MM.1S (cell line): ENCODE measurements at places on chromosomes 7 and 10.

DNA sequence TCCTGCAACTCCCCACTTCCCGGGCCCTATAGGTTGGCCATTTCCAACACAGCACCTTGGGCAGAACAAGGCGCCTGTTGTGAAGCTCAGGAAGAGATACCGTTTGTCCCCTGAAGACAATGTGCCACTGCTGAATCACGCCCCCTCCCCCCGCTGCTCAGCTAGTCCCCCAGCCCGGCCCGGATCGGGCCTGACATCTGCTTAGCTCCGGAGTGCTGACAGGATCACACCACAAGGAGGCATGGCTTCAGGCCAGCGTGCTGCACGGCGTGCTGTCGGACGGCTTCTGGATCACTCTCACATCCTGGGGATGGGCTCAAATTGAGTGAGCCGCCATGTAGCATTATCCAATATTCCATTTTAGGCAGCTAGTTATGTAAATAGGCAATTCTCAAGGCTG lies 62.1 kb upstream of the EFCAB10 start:
- H3K27ac ChIP-seq: no peak overlapping the region
- no peaks in the 10 kb centered on the region for H3K4me1 ChIP-seq
- DNase-seq: no peak
- no peaks in the 10 kb centered on the region for H3K27me3 ChIP-seq
- H3K4me3 ChIP-seq: no peak overlapping the region

DNA sequence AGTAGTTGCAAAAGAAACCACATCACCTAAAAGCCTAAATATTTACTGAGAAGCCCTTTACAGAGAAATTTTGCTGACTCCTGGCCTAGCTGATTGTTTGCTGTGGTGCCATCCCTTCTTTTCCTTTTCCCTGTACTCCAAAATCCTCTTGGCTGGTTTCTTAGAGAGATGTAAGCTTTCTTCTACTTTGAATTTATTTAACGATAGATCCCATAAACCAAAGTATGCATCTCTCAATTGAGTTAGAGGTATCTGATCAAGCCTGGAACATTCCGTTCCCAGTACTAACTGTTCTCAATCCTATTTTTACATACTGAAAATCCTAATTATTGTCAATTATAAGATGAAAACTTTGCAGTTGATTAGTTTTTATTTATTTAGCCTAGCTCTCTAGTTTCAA lies 6.3 kb downstream of the TMEM60 start:
- no peak overlapping the region for H3K27ac ChIP-seq
- H3K27me3 ChIP-seq: no peaks in the 10 kb centered on the region
- H3K4me1 ChIP-seq: peaks cover 8% of the 10 kb centered on the region
- no peak overlapping the region for H3K4me3 ChIP-seq
- H3K36me3 ChIP-seq: no peaks in the 10 kb centered on the region

GRCh38 chr10:8852546-8852945 lies 798.1 kb downstream of the GATA3 start:
- H3K27ac ChIP-seq: no peak overlapping the region
- H3K4me1 ChIP-seq: no peaks in the 10 kb centered on the region
- DNase-seq: no peak

DNA sequence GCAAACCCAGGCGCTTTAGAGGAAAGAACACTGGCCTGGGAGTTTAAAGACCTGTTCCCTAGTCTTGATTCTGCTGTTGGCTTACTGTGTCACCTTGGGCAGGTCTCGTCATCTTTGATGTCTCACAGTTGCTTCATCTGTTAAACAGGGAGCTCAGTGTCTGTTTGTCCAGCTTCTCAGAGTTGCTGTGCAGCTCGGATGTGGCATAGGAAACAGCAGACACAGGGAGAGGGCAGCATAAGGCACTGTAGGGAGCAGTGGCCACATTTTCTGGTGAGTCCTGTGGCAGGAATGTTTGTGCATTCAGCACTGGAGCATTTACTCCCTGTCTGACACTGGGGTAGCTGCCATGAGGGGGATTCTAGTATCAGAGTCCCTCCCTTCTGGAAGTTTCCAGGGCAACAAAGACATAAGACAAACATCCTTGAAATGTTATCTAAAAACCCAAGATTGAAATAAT lies 2.0 kb downstream of the REPIN1 start:
- peaks cover 73% of the 10 kb centered on the region for H3K4me1 ChIP-seq
- peak overlapping the region; percentile 99; the same call in 1 of the 2 replicates for H3K27ac ChIP-seq
- H3K4me3 ChIP-seq: peak overlapping the region; percentile 99; the same call in 1 of the 2 replicates
- DNase-seq: no peak

- no peak overlapping the region for H3K4me3 ChIP-seq
- H3K4me1 ChIP-seq: 0 out of 2 replicates have a peak, but pooled peaks cover 5% of the 10 kb centered on the region
- DNase-seq: peak; percentile 66
- H3K27ac ChIP-seq: no peak overlapping the region
- no peaks in the 10 kb centered on the region for H3K36me3 ChIP-seq
Measured at GRCh38 chr7:99096124-99096887, 47.6 kb downstream of the SMURF1 start.

GRCh38 chr7:22444181-22444971 lies 55.6 kb downstream of the STEAP1B start:
- no peak for DNase-seq
- no peaks in the 10 kb centered on the region for H3K36me3 ChIP-seq
- H3K27ac ChIP-seq: peak overlapping the region; percentile 95
- peaks cover 54% of the 10 kb centered on the region for H3K4me1 ChIP-seq

DNA sequence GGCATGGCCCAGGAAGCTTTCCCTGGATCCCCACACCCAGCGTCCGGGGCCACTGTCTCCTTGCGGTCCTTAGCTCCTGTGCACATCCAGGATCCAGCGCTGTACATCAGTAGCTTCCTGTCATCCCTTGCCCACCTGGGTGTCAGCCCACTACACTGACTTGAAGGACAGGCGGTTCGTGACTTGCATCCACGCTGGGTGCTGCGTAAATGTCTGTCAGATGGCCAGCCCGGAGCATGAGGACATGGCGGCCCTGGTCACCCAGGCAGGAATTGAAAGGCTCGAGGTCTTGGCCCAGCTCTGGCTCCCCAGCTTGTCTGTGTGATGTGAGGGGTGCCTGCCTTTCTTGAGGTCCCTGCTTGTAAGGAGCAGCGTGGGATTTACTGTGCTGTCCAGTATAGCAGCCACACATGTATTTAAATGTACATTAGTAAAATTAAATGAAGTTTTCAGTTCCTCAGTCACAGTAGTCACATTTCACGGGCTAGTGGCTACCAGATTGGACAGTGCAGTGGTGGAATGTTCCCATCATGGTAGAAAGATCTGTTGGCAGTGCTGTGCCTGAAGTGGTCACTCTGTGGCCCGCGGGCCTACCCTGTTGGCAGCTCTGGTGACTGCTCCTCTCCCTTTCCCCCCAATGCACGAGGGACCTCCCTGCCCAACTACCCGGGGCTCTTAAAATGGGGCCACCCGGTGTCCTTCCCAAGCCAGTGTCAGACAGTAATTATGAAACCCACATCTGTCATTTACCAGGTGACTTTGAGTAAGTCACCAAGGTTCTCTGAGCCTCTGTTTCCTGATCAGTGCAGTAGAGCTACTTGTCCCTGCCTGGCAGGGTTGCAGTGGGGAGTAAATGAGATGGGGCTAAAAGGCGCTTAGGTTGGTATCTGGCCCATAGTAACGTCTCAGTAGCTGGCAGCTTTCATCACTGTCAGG lies 97.8 kb upstream of the PPIF start:
- H3K27me3 ChIP-seq: no peaks in the 10 kb centered on the region
- no peaks in the 10 kb centered on the region for H3K36me3 ChIP-seq
- peaks cover 97% of the 10 kb centered on the region for H3K4me1 ChIP-seq
- DNase-seq: peak; percentile 82
- H3K4me3 ChIP-seq: peak overlapping the region; percentile 41; the same call in 1 of the 2 replicates
- H3K27ac ChIP-seq: peak overlapping the region; percentile 92

DNA sequence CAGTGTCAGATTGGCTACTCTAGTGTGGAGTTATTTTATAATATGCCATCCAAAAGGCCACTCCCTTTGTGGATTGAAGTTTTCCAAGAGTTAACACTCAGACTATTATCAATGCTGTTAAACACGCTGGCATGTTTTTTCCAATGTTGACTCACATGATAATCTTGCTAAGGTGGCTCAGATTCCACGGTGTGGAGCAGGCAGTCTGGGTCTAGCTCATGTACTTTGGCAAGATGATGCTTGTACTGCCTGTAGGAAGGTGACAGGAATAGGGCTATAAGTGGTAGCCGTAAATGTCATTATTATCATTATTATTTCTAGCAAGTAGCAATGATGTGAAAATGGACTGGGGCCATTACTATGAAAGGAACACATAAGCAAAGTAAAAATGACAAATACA lies 79.4 kb upstream of the TBX20 start:
- no peak for DNase-seq
- no peak overlapping the region for H3K27ac ChIP-seq
- no peaks in the 10 kb centered on the region for H3K4me1 ChIP-seq
- no peaks in the 10 kb centered on the region for H3K36me3 ChIP-seq
- no peak overlapping the region for H3K4me3 ChIP-seq

- H3K27ac ChIP-seq: no peak overlapping the region
- no peaks in the 10 kb centered on the region for H3K4me1 ChIP-seq
- H3K4me3 ChIP-seq: no peak overlapping the region
- DNase-seq: no peak
Measured at GRCh38 chr7:471866-472639, 47.6 kb downstream of the PDGFA start.

DNA sequence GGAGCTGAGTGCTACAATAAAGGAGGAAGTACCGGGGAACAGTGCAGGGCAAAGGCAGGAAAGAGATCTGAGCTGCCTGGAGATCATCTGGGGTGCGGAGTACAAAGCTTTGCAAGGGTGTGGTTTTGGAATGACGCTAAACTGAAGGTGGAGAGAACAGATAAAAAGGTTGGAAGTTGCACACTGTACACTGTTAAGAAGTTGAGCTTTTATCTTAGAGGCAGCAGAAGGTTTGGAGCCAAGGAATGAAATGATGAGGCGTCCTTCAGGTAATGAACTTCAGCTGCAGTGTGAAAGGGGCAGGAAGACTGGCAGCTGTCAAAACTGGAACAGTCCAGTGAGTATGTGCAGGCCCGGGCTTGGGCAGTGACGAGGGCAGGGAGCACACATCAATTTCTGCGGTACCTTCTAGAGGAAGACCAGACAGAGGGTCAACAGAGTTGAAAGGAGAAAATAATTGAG lies 7.2 kb upstream of the ANKRD61 start:
- DNase-seq: no peak
- peaks cover 24% of the 10 kb centered on the region; the same call in 1 of the 2 replicates for H3K36me3 ChIP-seq
- no peaks in the 10 kb centered on the region for H3K27me3 ChIP-seq
- H3K4me3 ChIP-seq: no peak overlapping the region
- H3K4me1 ChIP-seq: no peaks in the 10 kb centered on the region
- no peak overlapping the region for H3K27ac ChIP-seq

- H3K27me3 ChIP-seq: no peaks in the 10 kb centered on the region
- no peak overlapping the region for H3K4me3 ChIP-seq
- H3K4me1 ChIP-seq: no peaks in the 10 kb centered on the region
Measured at GRCh38 chr10:4051641-4052151, 266.7 kb upstream of the KLF6 start.

GRCh38 chr10:59718257-59718656 lies 8.6 kb upstream of the SLC16A9 start:
- no peaks in the 10 kb centered on the region for H3K27me3 ChIP-seq
- H3K4me1 ChIP-seq: no peaks in the 10 kb centered on the region
- no peak for DNase-seq
- no peak overlapping the region for H3K4me3 ChIP-seq
- H3K27ac ChIP-seq: no peak overlapping the region

- no peaks in the 10 kb centered on the region for H3K27me3 ChIP-seq
- peak overlapping the region; percentile 35; the same call in 1 of the 2 replicates for H3K27ac ChIP-seq
- no peaks in the 10 kb centered on the region for H3K36me3 ChIP-seq
- H3K4me3 ChIP-seq: peak overlapping the region; percentile 79
Measured at GRCh38 chr7:70694971-70695794, 436.8 kb upstream of the GALNT17 start.

DNA sequence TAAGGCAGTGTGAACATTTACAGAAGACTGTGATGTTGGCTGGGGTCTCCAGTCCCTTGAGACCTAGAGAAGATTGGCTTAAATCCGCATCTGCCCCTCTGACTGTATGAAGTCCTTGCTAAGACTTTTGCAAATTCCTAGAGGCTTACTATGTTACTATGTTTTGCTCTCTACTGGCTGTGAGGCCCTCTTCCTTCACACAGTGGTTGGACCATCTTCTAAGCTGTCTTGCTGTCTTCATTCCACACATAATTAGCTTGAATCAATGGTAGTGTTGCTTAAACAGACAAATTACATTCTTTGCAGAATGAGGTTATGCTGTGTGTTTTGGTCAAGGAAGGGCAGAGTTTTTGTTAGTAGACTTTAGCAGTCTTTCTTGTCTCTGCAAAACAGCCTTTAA lies 658.0 kb downstream of the TYW1 start:
- no peak overlapping the region for H3K27ac ChIP-seq
- no peaks in the 10 kb centered on the region for H3K27me3 ChIP-seq
- H3K36me3 ChIP-seq: no peaks in the 10 kb centered on the region
- no peak for DNase-seq
- no peak overlapping the region for H3K4me3 ChIP-seq
- no peaks in the 10 kb centered on the region for H3K4me1 ChIP-seq

GRCh38 chr7:134926396-134926795 lies 59.9 kb upstream of the AGBL3 start:
- no peak overlapping the region for H3K4me3 ChIP-seq
- H3K4me1 ChIP-seq: no peaks in the 10 kb centered on the region
- no peak for DNase-seq
- H3K27ac ChIP-seq: no peak overlapping the region

GRCh38 chr10:72297281-72297804 lies 23.6 kb downstream of the DDIT4 start:
- DNase-seq: peak; percentile 95
- peaks cover 8% of the 10 kb centered on the region for H3K4me1 ChIP-seq
- no peaks in the 10 kb centered on the region for H3K27me3 ChIP-seq
- peak overlapping the region; percentile 71 for H3K4me3 ChIP-seq
- no peaks in the 10 kb centered on the region for H3K36me3 ChIP-seq
- peak overlapping the region; percentile 96 for H3K27ac ChIP-seq

DNA sequence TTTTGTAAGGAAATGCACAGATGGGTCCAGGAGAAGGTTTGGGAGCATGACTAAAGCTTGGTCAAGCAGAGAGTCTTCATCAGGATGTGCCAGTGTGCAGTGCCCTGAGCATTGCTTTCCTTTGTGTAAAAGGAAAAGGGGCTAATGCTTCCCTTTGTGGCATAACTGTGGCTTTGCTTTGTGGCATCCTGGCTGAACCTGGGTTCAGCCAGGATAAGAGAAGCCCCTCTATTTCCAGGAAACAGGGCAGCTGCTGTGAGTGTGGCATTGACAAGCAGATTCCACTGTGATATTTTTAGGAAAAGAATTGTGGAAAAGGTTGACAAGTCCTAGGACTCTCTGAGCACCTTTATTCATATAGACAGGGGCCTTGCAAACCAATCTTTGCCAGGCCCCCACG lies 193.4 kb upstream of the CXCL12 start:
- no peaks in the 10 kb centered on the region for H3K4me1 ChIP-seq
- H3K27me3 ChIP-seq: no peaks in the 10 kb centered on the region
- no peak overlapping the region for H3K27ac ChIP-seq
- DNase-seq: no peak
- H3K36me3 ChIP-seq: no peaks in the 10 kb centered on the region
- H3K4me3 ChIP-seq: no peak overlapping the region
